Caki2 (cell line): ENCODE measurements at places on chromosomes 2 and 18. TPM values are rescaled to one million over a fixed set of nuclear protein-coding genes. Genes with fewer than 3 reads are reported as not detected.

The XDH gene
- 0.68 and 1.4 TPM in 2 replicates for total RNA-seq

The DSG1 gene
- total RNA-seq: not detected in 2 replicates

- no peak for DNase-seq
Measured at GRCh38 chr2:164969909-164970690, 14.8 kb upstream of the SLC38A11 start.

DNA sequence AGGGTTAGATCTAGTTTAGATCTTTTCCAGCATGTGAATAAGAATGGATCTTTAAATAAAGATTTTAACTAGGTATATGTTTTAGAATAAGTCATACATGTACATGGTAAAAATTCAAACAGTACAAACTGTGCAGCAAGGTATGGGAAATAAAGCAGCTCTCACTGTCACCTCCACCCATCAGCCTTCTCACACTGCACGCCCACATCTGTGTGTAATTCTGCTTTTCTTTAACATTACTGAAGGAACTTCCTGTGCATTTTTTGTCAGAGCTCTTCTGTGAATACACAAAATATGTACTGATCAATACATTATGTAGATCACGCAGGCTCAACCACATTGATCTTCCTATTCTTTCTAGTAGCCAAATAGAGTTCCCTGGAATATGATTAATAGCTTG is 3.4 kb downstream of the CASP8 start:
- no peak for DNase-seq

GRCh38 chr18:12376034-12376753 is 833 bp downstream of the AFG3L2 start:
- peak; percentile 45 for DNase-seq

DNA sequence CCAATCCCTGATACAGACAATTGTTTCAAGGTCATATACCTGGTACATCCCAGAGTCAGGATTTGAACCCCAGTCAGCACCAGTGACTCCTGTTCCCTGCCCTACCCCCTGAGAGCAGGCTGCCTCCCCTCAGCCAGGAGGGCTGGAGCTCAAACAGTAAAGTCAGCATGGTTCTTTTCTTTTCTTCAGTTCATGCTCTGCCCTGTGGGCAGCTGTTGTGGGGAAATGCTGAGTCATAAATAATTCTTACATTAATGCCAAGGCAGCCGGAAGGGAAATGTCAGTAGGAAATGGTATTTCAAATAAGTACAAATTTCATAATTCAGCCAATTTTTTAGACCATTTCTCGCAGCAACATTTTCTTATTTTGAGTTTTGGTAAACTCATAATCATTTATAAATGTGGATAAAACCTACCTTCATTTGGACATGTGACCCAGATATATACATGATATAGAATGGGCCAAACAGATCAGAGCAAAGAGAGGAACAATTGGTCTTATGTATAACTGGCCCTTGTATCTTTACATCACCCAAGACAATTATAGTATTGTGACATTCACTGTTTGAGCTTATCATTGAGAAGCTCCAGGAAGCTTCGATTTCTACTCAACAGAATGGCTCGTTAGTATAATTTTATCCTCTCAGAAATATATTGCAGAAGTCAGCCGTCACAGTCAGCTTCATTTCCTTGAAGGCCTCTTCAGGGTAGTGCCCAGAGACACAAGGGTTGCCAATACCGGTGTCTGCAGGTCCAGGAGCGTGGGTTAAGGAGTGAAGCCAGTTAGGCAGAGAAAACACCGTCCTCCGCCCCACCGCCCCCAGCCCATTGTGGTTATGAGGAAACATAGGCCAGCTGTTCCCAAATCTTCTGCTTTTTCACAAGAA is 28.0 kb upstream of the SCYGR1 start:
- peak; percentile 38 for DNase-seq

DNA sequence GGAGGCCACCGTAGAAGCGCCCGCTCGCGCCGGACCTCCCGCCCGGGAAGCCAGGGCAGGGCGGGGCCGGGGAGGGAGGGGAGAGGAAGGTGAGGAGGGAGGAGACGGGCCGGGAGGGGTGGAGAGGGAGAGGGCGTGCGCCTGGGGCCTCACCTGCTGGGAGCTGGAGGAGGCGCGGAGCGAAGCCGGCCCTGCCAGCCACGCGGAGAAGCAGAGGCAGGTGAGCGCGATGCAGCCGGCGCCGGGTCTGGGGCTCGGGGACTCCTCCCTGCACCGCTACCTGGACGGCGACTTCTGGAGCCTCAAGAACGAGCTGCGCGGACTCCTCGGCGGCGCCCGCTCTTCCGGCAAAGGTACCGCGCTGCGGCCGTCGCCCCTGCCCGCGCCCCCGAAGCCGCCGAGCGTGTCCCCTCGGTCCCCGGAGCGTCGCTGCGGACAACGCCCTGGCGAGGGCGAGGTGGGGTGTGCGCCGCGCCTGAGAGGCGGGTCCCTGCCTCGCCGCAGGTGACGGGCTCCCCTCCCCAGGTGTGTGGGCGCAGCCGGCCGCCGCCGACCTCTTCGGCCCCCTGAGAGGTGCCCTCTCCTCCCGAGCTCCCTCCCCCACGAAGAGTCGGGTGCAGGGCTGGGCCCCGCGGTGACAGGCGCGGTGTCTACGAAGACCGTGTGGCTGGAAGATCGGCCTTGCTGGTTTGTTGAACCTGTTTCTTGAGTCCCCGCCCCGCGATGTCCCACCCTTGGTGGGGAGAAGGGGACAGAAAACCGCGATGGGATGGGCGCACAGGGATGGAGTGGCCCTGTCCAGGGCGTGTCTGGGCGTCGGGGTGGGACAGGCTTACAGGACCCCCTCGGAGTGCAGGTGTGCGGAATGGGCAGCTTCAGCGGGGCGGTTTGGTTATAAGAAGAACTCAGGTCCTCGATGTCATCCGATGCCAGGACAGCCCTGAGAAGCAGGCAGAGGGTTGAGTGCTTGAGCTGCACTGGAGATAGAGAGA is at the start of gene ACOXL:
ACOXL (plus strand) TSS at position 152 of the 992 bp plus-strand sequence. CDS start 35,817 bp downstream, outside the sequence.
- DNase-seq: no peak
